ENCODE measurements at places on chromosomes 1 and 21.

- DNase-seq, result no peak
These were observed 61.4 kb upstream of the CD34 start for GRCh38 chr1:207972337-207972736.

DNA sequence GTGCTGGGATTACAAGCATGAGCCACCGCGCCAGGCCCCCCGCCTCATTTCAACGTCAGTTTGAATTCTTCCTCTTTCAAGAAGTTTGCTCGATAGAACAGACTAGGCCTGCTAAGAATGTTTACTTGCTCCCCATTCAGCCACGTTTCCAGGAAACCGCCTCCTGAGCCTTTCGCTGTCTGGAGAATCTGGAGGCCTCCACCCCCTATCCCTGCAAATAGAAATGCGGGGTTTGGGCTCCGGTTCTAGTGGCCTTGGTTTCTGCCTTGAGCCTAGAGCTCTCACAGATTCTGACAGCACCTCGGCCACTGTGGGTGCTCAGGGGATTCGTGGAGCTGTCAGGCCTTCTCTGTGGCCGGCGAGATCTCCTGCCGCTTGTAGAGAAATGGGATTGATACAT lies 84.3 kb downstream of the UBIAD1 start:
- no peak for DNase-seq

GRCh38 chr1:218760601-218761570 lies 412.8 kb upstream of the LYPLAL1 start:
- no peak for DNase-seq

- DNase-seq, result no peak
These were observed 34.7 kb upstream of the SNX27 start for GRCh38 chr1:151577173-151577572.

DNA sequence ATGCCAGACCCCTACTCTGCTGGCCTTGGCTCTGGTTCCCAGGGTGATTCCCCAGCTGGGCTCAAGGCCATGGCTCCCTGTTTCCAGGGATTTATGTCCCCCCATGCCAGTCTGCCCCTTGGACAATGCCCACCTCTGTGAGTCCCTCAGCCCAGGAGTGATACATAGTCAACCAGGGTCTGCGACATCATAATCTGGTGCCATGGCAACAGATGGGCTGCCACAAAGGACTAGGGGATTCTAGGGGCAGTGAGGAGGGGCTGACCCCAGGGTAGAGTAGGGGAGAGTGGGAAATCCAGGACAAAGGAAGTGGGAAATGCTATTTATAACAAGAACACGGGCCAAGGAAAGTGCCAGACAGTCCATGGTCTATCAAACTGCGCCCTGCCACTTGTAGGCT lies 33.8 kb downstream of the LRP8 start:
- DNase-seq, result no peak

GRCh38 chr1:203065986-203066385 lies 19.8 kb downstream of the MYOG start:
- DNase-seq, result no peak

DNA sequence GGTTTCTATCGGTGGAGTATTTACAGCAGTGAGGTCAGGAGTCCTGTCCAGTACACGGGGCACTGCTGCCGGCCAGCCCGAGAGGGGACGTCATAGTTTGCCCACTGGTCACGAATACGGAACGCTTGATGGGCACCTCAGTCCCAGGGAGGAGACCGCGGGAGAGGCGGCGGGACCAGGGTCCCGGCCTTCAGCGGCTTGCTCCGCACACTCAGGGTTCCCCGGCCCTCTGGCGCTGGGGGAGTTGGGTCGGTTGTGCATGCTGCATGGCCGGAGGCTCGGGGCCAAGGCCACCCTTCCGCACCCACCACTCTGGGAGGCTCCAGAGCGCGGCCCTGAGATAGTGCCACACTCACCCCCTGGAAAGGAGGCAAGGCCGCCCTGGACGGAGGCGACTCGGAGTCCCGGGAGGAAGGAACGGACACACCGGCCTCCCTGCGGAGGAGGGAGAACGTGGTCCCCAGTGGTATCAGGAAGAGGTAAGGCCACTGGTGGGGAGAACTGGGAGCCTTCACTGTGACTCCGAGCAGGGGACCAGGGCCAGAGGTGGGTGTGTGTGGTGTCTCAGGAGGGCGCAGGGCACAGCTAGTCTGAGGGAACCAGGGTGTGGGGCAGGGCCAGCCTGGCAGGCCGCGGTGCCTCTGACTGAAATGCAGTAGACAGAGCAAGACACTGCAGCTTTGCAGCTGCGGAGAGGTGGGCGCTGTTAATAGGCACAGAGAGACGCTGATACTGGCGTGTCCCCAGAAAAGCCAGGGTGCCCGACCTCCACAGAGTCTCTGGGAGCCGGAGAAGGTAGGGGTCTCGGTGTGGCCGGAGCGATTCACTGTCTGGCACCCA lies 28.6 kb upstream of the PRSS38 start:
- DNase-seq, result peak; percentile 29

- DNase-seq, result no peak
These were observed 4.7 kb upstream of the TFF1 start for GRCh38 chr21:42370894-42371654.

DNA sequence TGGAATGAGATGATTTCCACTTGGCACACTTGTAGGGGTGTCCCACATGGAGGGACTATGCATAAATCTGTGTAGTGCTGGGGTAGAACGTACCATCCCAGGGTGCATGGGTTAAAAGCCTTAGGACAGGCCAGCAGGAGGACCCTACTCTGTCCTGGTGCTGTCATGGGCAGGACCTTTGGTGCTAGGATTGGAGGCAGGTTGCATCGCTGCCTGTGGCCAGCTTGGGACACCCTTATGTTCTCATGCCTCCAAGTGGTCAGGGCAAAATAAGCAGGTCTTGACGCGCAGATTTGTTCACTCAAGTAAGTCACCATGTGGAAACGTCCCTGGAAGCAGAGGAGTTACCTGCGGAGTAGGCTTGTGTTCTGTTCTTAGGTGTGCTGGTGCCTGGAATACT lies 49.5 kb upstream of the RAB3GAP2 start:
- DNase-seq, result peak; percentile 1

- no peak for DNase-seq
These were observed 134.5 kb upstream of the HNRNPU start for GRCh38 chr1:244998717-244999346.

DNA sequence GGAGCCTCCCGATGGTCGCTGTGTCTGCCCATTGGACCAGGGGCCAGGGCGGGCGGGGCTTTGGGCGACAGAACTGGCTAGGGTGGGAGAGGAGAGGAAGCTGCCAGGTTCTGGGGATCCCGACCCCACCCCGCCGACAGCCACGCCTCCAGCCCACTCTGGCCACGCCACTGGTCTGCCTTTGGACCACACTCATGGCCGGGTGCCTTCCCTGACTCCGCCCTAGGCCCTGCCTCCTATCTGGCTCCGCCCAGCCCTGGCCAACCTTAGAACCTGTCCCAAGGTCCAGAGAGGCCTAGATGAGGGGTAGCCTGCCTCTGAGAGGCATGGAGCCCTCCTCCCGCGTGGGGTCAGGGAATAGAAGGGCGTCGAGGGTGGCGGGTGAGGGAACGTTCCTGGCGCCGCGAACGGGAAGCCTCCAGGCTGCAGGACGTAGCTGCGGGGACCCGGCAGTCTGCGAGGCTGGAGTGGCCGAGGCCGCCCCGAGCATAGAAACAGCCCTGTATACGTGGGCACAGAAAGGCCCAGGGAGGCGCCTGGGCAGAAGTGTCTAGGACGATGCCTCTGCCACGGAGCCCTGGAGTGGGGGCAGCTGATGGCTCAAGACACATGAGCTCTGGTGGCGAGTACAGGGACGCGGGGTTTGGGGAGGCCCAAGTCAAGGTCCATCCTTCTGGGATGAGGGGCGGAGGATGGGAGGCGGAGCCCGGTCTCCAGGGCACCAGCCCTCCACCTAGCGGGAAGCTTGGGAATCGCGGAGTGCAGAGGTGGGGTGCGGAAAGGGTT lies 11.5 kb upstream of the COL16A1 start:
- DNase-seq, result peak; percentile 99

DNA sequence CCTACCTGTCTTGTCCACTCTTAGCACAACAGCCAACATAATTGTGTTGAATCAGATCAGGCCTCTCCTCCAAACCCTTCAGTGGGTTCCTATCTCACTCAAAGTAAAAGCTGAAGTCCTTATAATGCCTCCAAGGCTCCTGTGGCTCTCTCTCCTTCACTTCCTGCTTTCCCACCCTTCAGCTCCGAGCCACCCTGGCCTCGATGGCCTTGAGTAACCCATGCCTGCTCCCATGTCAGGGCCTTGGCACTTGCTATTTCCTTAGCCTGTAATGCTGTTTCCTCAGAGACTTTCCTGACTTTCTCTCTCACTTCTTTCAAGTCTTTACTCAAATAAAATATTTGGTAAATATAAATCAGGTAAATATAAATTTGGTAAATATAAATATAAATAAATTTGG lies 8.1 kb upstream of the PLEKHM2 start:
- DNase-seq, result no peak

- peak; percentile 42 for DNase-seq
These were observed 19.7 kb downstream of the EPHA8 start for GRCh38 chr1:22582661-22583635.

- no peak for DNase-seq
These were observed 19.1 kb downstream of the NPPA start for GRCh38 chr1:11828511-11828910.

DNA sequence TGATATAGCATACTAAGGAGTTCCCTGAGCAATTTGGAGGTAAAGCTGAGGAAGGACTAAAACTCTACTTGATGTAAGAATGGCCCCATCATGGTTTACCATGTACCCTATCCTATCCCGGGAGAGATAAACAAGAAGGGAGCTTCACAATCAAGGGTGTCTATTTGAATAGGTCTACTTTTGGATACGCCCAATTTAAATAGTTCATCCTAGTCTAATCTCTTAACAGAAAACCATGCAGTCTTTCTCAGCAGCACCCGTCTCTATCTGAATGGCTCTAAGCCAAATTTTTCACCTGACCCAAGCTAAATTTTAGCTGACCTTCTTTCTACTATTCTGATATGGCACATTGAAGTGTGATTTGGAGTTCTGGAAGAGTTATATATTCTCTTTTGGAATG lies 122.0 kb downstream of the TNNI3K start:
- DNase-seq, result no peak

GRCh38 chr1:244409701-244410100 lies 42.0 kb downstream of the ADSS2 start:
- DNase-seq, result no peak

DNA sequence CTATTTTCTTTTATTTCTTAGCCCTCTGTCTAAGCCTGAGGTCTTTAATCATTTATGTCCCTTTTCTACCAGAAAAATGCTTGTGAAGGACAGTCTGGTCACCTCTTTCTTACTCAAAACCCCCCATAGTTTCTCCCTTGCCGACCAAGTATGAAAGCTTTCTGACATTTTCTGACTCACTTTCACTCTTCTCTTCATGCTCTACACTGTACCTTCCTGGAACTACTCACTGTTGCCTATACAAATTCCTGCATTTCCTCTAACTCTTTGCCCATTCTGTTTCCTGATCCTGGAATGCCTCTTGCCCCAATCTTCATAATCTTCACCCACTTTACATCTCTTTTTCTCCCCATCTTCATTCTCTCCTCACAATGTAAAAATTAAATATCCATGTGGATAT lies 380.0 kb downstream of the HHIPL2 start:
- no peak for DNase-seq

- DNase-seq, result no peak
These were observed 1.9 kb upstream of the GBP4 start for GRCh38 chr1:89200663-89201062.

DNA sequence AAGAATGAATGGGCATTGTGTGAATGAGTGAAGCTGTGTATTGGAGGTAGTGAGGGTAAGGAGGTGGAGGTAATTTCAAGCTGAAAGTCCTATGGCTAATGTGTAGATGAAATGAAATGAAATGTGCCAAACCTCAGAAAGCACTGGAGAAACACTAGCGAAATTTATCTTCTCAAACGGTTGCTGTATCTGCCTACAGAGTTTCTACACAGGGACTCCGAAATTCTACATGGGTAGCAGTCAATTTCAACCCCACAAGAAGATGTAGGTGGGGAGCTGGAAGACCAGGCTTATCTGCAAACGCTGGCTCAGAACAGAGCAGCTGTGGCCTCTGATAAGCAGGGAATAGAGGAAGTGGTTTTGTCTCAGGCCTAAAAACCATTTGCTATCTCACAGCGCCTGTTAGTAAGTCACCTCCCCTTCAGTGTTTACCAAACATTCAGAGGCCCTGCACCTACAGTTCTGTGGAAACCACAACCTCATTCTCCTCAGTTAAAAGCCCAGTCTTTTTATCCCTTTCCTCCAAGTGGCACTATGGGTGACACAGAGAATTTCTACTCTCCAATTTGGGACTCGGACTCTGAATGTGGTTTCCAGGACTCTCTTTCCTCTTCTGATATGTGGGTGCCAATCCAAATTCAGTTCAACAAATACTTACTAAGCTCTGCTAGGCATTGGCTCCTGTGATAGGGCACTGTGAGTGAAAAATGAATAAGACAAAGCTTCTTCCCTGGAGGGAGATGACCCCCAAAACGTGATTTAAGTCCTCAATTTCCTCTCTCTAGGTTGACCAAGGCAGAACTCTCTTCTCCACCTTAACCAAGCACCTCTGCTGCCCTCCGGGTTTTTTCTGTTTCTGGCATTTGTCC lies 17.2 kb upstream of the SLAMF6 start:
- DNase-seq, result no peak

GRCh38 chr1:31529999-31530684 lies 46.2 kb upstream of the TINAGL1 start:
- no peak for DNase-seq

- no peak for DNase-seq
These were observed 298.4 kb upstream of the SPAG17 start for GRCh38 chr1:118483245-118484006.

- DNase-seq, result no peak
These were observed 115.4 kb upstream of the RAB4A start for GRCh38 chr1:229155472-229155871.

GRCh38 chr1:86774305-86775295 lies 70.2 kb downstream of the SH3GLB1 start:
- DNase-seq, result no peak

DNA sequence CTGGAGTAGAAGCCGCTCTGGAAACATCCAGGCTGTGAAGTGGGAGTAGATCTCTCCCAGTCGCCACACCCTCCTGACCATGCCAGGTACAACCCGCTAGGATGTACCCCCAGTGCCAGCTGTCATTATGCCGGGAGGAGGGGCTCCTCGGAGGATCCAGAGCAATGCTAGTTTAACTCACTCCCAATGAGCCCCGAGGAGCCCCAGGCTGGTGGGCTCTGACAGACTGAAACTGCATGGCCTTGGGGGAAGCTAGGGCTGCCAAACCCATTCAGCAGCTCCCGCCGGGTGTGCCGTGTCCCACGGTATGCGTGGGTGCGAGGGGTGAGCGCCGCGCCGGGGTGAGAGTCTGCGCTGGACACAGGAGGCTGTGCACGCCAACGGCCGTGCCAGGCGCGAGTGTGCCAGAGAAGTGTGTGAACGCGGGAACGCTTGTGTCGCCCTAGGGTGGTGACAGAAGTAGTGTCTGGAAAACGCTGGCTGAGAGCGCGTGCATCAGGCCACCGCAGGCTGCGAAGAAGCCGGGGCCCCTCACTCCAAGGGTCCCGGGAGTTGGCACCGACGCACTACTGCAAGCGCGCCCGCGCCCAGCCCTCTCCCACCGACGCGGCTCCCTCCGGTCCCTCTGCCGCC lies 177.1 kb upstream of the EDN2 start:
- no peak for DNase-seq
